ENCODE measurements at places on chromosomes 13 and 19.

DNA sequence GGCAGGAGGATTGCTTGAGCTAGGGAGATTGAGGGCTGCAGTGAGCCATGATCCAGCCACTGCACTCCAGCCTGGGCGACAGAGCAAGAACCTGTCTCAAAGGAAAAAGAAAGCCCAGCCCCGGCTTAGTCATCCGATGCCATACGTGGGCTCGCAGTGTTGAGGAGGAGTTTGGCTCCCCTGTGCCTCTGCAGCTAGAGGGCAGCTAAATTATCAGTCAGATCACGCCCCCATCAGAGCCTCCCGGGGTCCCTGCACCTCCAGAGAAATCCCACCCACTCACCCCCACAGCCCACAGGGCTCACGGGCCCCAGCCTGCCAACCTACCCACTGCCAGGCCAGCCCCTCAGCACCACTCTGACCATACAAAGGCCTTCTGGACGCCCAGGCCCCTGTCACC is 27.6 kb downstream of the MAU2 start:
- DNase-seq, result no peak

- DNase-seq, result no peak
Measured at GRCh38 chr13:23144431-23144830, 36.3 kb upstream of the SGCG start.

DNA sequence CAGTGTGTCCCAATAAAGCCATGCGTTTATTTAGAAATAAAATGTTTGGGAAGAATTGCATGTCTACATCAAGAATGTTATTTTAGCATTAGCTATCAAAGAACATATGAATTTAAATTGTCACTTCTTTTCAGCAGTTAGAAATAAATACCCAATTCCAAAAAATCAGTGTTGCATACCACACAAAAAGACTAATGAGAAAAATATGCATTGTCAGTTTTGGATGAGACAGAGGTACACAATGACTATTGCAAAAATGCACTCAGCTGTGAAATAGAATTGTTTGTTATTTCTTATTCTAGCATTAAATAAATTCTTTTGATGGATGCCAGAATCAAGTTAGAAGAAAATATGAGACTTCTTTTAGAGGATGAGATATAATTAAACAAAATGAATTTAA is 833.9 kb downstream of the SLITRK1 start:
- no peak for DNase-seq

DNA sequence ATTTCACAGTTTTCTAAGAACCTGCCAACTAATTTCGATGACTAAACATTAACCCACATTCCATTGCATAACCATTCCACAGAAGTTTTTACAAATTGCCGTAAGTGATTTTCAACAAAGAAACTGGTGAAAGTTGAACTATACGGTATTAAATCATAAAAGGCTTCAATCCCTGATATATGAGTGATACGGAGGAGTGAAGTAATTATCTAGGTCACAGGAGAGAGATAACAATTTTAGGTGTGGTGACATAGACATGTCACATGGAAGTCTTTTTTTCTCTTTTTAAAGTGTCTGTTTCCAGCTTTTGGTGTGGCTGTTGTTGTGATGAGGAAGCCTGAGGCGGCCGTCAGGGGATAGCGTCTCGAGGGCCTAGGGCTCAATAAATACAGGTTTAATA is 29.4 kb downstream of the TBC1D4 start:
- no peak for DNase-seq

DNA sequence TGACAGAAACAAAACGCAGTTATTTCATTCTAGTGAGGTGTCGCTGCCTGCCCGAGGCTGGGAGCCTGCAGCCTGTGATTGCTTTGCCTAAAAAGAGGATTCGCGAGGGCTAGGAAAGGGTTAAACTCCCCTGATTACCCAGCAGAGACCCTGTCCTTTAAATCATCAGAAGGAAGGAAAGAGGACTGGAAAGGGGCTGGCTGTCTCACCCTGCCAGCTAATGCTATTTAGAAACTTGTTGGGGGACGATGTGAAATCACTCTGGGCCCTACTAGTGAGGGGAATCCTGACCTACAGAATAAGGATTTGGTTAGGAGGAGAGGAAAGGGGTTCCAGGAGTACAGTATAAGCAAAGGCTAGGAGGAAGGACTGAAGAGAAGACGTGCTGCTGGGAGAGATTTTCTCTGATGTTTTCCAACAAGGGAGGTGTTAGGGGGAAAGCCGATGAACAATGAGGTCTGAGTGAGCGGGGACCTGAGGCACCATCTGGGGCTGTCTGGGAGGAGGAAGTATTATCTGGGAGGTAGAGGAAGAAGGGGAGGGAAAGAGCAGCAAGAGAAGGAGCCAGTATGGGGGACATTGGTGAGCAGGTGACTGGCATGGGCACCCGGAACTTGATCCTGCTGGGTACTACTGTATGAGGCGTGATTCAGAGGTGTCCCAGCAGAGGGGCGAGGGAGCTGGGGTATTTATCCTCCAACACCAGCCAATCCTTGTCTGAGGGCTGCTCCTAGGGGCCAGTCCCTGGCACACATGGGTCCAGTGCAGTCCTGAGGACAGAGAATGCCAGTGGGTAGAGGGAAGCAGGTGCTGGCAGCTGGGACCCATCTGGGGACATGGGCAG is 55.7 kb upstream of the PTPRS start:
- DNase-seq, result no peak

DNA sequence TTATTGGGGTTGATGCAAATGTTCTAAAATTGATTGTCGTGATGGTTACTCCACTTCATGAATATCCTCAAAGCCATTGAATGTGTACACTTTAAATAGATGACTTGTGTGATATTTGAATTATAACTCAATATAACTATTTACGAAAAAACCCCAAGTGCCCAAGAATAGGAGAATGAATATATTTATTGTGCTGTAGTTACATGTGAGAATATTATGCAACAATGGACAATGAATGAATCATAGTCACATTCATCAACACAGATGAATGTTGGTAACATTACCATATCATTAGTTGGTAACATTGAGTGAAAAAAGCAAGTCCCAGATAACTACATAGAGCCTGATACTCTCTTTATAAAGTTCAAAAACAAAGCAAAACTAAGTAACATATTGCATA is 127.8 kb upstream of the UBL3 start:
- no peak for DNase-seq

DNA sequence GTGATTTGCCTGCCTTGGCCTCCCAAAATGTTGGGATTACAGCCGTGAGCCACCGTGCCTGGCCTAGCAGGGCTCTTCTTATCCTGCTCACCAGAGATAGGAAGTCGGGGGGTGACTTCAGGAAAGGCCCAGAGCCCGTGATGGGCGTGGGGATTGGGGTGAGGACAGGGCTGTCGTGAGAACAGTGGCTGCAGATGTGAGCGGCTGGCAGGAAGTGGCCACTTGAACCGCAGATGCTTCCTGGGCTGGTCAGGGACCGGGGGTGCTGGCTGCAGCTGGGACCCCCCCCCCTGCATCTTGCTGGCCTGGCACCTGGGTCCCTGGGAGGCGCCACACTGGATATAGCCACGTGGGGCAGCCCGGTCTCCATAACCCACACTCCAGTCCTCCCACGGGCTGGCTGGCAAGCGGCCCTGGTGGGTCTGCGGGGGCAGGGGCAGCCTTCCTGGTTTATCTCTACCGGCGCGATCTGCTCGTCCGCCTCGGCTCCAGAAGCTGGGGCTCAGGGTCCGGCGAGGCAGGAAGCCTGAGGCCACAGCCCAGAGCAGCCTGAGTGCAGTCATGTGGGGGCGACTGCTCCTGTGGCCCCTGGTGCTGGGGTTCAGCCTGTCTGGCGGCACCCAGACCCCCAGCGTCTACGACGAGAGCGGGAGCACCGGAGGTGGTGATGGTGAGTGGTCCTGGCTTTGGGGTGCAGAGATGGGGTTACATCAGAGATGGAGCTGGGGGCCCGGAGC is at the start of gene F2RL3:
Gene F2RL3 (plus strand): TSS at position 371 of the 737 bp plus-strand sequence. CDS start 191 bp downstream, at position 562.
- DNase-seq, result no peak

DNA sequence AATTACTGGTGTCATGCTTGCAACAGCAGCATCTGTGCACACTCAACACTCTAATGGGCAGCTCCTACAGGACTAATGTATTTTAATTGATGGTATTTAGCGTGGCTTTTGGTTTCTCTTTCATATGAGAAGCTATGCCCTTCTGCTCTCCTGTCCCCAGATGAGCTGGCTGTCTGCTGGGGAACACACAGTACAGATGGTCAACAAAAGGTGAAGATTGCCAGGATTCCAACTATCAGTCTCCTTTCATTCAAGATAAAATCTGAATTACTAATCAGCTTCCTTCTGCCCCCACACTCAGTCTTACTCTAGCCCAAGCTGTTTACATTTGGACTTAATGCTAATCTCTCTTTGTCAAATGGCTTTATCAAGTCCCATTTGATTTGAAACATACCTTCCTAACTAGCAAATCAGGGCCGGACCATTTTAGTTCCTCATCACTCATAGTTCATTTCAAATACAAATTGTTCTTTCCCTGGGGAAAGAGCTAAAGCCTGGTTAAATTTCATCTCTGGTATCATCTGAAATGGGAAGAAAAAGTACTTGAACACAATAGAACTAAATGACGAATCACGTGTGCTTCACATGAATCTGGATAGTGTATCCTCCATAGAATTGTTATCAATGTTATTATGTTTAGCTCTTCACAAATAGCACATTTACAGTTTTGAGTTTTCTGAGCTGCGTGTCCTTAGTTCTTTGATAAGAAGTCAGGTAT is 988.0 kb downstream of the PCDH17 start:
- no peak for DNase-seq

GRCh38 chr19:30479231-30479630 is 107.0 kb downstream of the ZNF536 start:
- DNase-seq, result no peak

GRCh38 chr19:39158646-39159260 is 33.2 kb downstream of the PAK4 start:
- no peak for DNase-seq

GRCh38 chr19:7983286-7983950 is 22.0 kb downstream of the ELAVL1 start:
- DNase-seq, result no peak

DNA sequence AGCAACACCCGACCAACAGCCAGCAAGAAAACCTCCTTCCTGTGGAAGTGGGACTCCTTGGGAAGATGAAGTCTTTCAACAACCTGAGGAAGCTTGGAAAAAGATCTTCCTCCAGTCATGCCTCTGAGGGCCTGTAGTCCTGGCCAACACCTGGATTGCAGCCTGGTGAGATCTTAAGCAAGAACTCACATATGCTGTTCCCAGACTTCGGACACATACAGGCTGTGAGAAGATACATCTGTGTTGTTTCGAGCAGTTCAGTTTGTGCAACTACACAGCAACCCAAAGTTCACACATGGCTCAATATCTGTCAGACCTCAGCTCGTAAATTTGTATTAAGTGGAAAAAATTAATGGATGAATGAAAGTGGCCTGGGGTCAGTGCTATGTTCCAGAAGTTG is 65.1 kb upstream of the UBAC2 start:
- no peak for DNase-seq

DNA sequence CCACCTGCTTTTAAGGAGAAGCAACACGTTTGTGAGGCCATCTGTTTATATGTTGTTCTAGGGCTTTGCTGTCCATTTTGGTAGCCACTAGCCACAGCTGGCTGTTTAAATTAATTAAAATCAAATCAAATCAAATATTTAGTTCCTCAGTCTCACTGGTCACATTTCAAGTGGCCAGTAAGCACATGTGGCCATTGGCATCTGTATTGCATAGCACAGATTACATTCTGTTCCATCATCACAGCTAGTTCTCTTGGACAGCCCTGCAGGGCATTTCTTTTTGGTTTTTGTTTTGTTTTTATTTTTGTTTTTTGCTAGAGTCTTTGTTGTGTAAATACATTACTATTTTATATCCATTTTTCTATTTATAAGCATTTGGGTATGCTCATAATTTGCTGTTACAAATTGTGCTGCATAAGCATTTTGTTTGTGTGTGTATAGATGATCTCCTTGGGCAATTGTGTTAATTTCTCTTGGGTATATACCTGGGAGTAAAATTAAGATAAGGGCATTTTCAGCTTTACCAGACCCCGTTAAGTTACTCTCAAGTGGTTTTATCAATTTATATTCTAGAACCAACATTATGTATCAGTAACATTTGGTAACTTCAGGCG is 31.3 kb downstream of the SAE1 start:
- no peak for DNase-seq

Data from CD4-positive, alpha-beta T cell treated with Interferon alpha-2 for 1 hour (primary cell).